ENCODE measurements at places on chromosomes 1 and 21.

GRCh38 chr21:27094184-27094948, 127.5 kb upstream of the ADAMTS5 start:
- DNase-seq: no peak

DNA sequence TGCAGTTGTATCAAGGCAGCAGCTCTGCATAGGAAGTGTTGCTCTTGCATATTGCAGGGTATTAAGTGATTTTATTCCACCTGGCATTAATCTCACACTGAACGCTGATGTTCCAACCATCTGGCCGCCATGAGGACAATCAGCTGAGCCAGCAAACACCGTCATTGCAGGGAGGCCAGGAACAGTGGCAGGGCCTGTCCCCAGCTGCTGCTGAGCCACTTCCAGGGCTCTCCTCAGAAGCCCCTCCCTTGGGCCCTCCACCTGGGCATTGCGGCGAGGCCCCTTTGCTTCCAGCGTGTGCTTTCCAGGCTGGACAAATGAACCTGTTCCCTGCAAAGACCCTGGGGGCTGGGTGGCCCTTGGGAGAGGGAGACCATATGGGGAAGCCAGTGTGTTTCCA, 171.6 kb upstream of the C1orf174 start:
- DNase-seq: no peak

- DNase-seq: no peak
Measured at GRCh38 chr21:43287795-43288755, 119.3 kb downstream of the CRYAA start.

DNA sequence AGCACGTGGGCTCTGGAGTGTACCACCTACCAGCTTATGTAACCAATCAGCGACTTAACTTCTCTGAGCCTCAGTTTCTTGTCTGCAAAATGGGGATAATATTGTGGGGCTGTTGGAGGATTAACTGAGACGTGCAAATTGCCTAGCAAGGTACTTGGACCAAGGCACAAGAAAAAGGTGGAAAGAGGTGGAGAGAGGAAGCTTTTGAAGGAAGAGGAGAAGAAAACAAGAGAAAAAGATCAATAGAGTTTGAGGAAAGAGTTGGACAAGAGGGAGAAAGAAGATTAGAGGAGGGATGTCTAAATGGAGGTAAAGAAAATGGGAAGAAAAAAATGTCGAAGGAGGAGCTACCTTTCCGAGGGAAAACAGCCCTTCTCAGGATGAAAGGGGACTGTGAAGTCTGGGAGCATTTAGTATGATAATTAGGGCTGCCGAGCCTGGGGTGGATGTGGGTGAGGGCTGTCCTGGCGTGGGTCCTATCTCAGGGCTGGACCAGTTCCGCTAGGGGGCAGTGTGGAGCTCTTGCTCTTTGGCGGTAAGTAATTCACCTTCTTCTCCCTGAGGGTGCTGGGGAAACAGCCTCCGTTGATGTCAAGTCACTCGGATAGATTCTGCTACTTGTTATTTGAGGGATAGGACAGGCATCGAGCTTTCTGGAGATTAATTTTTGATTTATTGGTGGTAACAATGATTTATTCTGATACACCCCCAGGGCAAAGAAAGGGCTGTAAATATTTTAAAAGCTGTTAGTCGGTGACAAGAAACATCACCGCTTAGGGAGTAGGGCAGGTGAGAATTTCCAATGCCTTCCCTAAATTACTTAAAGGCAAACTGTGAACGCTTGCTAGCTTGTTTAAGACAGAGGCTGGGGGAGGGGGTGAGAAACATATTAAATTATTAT, 79.0 kb upstream of the NFASC start:
- DNase-seq: peak; percentile 68

DNA sequence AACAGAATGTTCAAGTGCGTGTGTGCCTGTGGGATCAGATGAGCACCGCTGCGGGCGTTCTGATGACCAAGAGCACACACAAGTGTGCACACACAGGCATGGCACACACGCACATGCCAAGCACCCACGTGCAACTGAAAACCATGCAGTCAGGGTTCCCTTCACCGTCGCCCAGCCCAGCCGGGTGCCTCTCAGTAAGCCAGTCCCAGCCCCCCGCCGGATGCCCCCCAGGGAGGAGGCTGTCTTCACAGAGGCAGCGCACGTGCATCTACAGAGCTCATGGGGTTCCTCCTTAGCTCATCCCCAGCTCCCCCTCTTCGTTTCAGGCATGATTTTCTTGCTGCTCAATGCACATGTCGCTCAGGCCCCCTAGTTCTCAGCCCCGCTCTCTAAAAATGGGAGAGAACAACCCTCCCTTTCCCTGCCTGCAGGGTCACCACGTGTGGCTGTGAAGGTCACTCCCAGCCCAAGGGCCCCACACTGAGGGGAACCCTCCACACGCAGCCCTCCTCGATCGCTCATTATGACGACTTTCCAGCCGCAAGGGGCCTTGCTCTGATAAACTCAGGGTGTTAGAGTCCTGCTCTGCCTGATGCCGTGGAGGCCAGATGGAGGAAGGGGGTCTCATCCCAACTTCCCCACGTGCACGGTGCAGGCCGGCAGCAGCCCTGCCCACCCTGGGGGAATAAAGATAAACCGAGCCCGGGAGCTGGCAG, 30.4 kb upstream of the ARHGEF16 start:
- no peak for DNase-seq

GRCh38 chr1:169648709-169649108, 18.8 kb upstream of the SELP start:
- DNase-seq: no peak

GRCh38 chr1:15442759-15443158, 4.5 kb downstream of the CTRC start:
- DNase-seq: no peak

DNA sequence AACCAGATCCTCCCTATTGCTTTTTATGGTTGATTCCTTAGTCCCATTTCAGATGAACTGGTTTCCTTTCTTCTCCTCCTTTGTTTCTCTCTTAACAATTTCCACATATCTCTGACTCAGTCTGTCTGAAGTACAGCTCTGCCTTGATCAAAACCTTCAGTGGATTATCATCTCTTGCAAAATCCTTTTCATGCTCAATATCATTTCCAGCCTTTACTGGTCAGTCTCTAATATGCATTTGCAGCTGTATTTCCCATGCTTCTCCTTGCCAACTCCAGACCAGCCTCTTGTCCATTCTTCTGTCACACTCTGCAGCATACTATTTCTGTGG, 72.2 kb downstream of the SNX7 start:
- DNase-seq: no peak

DNA sequence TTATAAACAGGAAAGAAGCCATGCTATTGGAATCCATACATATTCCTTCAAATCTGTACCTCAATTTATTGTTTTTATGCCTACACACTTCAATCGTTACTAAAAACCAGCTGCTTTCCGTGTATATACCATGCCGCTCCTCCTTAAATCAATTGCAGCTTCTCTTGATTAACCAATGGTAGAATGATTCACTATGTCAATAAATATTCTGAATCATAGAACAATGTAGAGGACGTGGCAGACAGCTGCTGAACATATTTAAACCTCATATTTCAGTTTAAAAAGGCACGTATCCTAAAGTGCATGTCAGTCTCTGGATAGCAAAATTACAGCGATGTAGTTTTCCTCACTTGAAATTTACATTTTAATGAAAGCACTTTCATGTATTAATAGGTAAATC, 100.4 kb downstream of the MRPL39 start:
- DNase-seq: no peak
